Activated T-cell treated with anti-CD3 and anti-CD28 coated beads, Interleukin-2, amount 50 U/mL, for 4 hours (primary cell): ENCODE measurements at places on chromosomes 6 and 20. TPM values are rescaled to one million over a fixed set of nuclear protein-coding genes. Genes with fewer than 3 reads are reported as not detected.

Gene BTNL2
- not detected for total RNA-seq

- DNase-seq, result no peak
These were observed 334.1 kb downstream of the BCKDHB start for GRCh38 chr6:80440496-80441115.

DNA sequence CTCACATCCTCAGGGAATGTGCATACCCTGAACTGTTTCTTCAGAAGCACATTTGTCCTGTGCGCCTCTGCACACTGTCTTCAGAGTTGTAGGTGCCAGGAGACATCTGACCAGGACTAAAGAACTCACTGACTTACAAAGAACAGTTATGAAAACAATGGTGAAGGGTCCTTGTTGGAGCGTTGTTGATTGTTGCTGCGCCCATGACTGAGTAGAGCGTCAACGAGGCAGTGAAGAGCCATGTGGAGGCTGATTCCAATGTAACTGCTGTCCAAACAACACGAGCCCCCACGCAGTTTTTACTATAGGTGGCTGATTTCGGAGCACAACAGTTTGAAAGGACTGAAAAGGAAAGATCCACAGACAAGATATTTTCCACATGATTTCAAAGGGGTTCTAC, 380.3 kb downstream of the CDH26 start:
- DNase-seq, result no peak

DNA sequence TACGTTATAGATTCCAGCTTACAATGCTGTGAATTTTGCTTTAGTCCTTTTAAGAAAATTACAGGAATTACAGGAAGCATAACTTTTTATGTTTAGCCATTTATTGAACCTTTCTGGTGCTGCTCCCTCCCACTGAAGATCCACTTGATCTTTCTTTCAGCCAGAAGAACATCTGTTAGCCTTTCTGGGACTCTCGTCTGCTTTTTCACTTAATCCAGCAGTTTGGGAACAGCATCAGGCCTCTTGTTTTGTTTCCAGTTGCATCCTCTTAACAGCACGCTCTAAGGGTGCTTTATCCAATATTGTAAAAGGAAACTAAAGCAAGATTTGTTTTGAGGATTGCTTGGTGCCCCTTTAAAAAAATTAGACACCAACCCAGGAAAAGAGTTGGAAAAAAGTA, 10.3 kb upstream of the CYP24A1 start:
- no peak for DNase-seq

- no peak for DNase-seq
These were observed 48.7 kb upstream of the FAM83D start for GRCh38 chr20:38877483-38877882.

- DNase-seq, result no peak
These were observed 83.4 kb downstream of the NOL4L start for GRCh38 chr20:32501709-32502108.

DNA sequence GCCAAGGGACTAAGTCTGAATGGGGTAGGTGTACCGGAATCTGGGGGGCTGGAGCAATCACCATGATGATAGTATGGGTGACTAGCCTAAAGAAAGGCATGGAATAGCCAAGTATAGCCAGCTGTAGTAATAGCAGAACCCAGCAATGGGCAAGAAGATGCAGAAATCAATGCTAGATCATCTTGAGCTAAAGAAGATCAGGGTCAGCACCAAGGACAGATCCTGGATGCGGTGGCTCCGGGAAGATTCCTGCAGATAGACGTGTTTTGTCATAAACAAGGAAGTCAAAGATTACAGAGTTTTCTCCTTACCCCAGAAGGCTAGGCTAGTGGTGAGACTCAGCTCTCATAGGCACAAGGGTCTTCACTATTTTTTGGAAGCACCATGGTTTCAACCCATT, 561.6 kb upstream of the CHD6 start:
- no peak for DNase-seq

GRCh38 chr6:68691120-68691519, 56.0 kb downstream of the ADGRB3 start:
- no peak for DNase-seq

DNA sequence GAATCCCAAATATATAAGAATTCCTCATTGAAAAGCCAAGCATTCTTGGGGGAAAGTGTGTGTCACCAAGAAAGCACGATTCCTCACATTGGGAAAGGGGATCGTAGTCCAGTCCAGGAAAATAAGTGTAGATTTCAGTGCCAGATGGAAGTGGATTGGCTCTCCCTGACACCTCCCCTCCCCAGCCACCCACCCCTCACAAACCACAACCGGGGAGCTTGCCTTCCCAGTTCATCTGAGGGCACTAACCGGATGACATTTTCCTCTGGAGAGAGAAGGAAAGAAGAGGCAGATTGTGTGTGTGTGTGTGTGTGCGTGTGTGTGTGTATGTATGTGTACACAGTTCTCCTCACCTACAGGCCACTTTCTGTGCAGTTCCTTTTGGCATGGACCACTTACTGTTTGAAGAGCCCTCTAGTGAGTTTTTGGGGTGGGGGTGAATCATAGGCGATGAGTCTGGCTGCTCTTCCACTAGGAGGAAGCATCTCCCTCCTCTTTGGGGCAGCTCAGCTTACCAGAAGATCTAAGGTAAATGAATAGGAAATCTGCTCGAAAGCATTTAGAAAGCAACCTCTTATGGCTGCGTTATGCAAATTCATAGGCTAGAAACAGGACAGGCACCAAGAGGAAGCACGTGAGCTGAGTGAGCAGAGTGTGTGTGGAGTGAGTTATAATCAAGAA, 20.8 kb downstream of the DAAM2 start:
- no peak for DNase-seq

GRCh38 chr6:32244270-32244669, 20.4 kb upstream of the NOTCH4 start:
- DNase-seq, result no peak

DNA sequence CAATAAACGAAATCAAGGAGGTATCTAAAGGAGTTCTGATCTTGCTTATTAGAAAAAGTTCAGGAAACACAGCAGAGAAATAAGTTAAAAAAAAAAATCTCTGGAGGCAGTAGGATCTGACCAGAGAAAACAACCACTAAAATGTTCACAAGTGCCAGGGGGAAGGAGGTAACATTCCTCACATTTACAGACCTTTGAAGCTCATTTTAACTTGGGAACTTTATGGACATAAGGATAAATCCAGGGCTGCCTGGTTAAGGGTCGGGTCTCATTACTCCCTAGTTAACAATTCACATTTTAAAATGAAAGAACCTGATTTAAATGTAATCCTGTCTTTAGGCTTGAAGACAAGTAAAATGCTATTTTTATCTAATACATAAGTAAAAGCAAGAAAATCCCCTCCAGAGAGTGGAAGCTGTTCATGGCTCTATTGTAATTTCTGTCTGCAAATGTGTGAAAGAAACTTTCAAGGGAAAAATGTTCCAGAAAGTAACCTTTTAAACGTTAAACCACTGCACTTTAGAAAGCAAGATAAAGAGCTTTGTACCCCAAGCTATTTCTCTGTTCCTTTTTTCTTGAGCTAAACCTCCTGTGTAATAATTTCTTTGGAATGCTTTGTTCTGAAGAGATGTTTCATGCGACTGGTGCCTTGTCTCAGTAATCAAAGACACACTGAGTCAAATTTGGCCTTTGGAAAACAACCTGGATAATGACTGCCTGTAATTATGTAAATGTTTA, 38.2 kb downstream of the MYLIP start:
- DNase-seq, result no peak

GRCh38 chr20:4202441-4202840, 187.1 kb upstream of the RNF24 start:
- no peak for DNase-seq

- DNase-seq, result no peak
These were observed 105.4 kb downstream of the NOL4L start for GRCh38 chr20:32479697-32480171.

GRCh38 chr6:144008120-144008811, at the start of gene PLAGL1:
Gene PLAGL1, minus strand, starts transcription at chr6:144008259. Its CDS starts 60,123 bp downstream, at chr6:143948136.
- peak; percentile 4 for DNase-seq
